ENCODE measurements at places on chromosomes 2 and 18.

DNA sequence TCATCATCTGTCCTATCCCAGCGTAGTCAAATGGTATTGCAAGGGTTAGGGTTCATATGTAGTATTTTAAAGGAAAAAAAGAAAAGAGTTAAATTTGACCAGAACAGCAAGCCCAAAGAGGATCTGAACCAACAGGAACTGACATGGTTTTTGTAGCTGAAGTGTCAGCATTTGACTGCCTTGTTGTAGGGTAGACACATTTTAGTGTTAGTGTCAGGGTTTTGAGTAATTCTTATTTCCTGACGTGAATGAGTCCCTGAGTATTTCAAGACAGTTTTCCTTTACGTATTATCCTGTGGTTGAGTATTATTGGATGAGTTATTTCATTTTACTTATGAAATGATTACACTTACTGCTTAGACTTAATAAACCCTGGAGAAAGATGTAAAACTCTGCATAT lies 173.3 kb upstream of the ZEB2 start:
- DNase-seq, result no peak

- DNase-seq, result no peak
Observed at GRCh38 chr2:68721482-68722101, 13.0 kb upstream of the ARHGAP25 start.

DNA sequence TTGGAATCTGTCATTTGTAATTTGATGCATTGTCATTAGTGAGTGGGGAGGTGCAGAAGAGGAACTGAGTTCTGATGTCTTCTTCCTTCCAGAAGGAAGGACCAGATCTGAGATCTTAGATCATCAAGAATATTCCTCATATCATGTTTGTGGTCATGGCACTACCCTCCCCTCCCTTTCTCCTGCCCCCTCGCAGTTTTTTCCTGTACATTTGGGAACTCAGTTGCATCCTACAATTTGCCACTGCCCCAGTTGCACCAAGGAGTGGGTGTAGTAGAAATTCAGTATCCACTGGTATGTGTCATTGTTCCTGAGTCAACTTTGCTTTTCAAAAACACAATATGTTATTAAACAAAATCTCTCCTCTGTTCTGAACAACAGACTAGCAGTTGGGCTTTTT lies 26.6 kb upstream of the ACVR1 start:
- DNase-seq, result no peak

DNA sequence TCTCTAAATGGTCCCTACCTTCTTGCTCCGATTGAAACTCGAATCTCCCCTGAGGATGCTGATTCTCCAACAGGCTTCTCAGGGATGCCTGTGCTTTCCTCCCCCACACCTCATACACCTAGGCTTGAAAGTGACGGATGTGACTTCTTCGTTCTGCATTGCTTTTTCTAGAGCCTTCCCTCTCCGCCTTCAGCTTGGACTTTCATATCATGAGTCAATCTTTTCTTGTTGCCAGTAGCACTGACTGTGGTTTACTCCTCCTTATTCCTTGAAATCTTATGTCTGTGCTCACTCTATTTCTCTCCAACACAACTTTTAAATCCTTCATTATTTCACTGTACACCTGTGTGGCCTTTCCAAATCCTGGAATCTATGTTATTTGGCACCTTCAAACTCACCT lies 451.4 kb downstream of the TMX3 start:
- DNase-seq, result no peak

DNA sequence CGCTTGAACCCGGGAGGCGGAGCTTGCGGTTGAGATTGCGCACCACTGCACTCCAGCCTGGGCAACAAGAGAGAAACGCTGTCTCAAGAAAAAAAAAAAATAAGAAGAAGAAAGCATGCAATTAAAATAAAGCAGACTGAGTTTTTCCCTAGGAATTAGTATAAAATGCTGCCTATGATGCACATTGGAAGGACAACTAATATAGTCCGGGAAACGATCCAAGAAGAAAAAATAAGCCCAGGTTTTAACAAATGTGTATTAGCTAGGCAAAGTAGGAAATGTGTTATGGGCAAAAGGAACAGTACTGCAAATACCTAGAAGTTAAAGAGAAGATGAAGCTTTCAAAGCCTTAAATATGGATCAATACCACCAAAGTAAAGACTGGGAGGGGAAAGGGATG lies 64.0 kb downstream of the SPIRE1 start:
- DNase-seq, result no peak

DNA sequence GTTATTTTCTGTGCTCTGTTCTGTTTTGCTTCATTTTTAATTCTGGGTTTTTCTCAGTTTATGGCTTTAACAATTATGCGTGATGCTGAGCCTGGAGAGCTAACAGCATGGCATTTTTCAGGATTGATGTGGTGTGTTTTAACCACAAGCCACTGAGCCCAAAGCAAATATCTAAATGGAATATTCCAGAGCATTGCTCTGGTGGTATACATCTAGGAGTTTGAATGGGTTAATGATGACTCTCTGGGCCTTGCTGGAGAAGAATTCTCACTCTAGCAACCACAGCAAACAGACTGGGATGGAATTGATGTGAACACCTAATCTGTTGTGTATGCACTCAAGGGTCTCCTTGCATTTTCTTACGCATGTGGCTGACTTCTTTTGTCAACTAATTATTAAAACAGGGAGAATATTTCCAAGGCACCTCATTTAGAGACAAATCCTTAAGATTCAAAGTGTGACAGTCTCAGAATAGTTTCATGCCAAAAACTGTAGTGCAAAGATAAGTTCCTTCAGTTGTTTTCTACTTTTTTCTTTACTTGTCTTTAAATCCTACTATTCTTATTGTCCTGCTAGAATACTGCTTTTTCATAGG lies 164.0 kb downstream of the DTNA start:
- no peak for DNase-seq

- no peak for DNase-seq
Observed at GRCh38 chr2:119451336-119452050, 19.8 kb downstream of the TMEM37 start.
